ENCODE measurements at places on chromosomes 3 and 15.

- DNase-seq = no peak
These were observed 209.0 kb downstream of the GAP43 start for GRCh38 chr3:115832265-115832664.

GRCh38 chr3:104040896-104041295, 1325.8 kb upstream of the ALCAM start:
- DNase-seq = no peak

- DNase-seq = no peak
These were observed 214.4 kb downstream of the OCA2 start for GRCh38 chr15:27884726-27885125.

DNA sequence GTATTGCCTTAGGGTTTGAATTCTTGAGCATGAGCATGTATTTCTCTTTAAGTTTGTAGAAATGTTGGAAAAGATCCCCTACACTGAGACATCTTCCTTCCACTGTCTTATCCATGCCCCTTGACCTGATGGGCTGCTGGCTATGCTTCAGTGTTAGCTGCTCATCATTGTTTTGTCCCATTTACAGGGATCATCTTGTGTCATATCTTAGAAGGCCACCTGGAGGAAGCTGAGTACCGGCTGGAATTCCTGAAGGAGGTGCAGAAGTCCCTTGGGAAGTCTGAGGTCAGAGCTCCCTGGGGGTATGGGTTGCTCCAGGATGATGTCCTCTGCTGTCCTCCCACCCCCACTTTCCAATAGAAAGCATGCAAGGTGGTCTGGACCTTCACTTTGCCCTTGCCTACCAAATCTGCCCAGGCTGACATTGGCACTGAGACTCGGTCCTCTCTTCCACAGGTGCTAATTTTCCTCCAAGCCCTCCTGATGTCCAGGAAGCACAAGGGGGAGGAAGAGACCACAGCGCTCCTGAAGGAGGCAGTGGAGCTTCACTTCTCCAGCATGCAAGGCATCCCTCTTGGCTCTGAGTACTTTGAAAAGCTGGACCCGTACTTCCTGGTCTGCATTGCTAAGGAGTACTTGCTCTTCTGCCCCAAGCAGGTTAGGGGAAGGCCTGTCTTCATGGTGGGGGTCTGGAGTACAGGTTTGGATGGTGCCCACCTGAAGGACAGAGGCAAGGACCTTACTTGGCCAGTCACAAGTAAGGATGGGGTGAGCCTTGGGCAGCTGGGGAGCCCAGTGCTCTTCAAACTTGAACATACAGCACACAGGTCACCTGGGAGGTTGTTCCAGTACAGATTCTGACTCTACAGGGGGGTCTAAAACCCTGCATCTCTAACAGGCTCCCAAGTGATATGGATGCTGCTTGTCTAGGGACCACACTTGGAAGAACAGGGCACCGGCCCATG, 17.7 kb downstream of the TTC21A start:
- no peak for DNase-seq

GRCh38 chr3:136432685-136433084, 182.5 kb downstream of the PCCB start:
- DNase-seq = no peak

GRCh38 chr3:124887177-124887931, at the start of gene ITGB5:
ITGB5 (minus strand) TSS chr3:124887365; CDS start chr3:124887000, 365 bp downstream.
- peak; percentile 40 for DNase-seq

- no peak for DNase-seq
These were observed 5.1 kb upstream of the CCR1 start for GRCh38 chr3:46213201-46213600.

DNA sequence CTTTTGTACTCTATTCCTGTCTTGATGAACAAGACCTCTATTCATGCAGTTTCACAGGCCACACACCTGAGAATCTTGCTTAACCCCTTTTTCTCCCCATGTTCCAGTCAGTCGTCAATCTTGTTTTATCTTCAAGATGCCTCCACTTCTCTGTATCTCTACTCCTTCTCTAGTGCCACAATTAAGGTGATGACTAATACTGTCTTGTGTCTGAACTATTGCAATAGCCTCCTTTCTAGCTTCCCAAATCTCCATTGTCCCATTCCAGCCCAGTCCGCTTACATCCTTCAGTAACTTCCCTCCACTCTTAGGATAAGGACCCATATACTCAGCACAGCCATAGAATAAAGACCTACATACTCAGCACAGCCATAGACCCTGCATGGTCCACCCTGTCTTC, 24.7 kb downstream of the CHST14 start:
- no peak for DNase-seq

DNA sequence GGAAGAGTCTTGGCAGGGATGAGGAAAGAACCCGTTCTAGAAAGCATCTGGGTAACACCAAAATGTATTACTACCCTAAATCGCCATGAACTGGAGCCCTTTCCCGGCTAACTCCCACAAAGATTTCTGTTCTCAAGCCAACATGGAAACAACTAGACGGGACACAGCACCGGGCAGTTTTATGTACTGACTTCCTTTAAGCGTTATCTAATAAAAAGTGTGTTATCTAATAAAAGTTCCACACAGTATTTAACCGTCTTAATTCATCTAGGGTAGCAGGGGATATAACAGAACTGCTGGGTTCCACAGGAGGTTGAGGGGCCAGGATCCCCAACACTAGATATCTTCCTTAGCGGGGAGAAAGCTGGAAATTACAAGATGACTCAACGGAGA, 347 bp upstream of the C3orf62 start:
- DNase-seq = no peak

DNA sequence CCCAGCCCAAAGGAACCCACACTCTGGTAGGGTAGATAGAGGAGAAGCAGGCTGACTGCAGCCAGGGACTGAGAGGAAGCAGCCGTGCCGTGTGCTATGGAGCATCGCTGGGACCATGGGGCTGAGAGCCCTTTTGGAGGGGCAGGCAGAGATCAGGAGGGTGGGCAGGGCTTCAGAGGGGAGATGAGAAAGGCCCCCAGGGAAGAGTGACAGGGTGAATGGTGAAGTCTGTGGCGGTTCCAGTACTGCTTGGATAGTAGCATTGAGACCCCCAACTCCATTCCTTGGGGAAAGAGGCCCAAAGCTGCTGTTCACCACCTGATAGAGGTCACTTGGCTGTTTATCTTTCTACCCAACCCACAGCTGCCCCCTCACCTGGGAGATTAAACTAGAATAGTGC, 80.0 kb upstream of the MRPS22 start:
- DNase-seq = no peak

DNA sequence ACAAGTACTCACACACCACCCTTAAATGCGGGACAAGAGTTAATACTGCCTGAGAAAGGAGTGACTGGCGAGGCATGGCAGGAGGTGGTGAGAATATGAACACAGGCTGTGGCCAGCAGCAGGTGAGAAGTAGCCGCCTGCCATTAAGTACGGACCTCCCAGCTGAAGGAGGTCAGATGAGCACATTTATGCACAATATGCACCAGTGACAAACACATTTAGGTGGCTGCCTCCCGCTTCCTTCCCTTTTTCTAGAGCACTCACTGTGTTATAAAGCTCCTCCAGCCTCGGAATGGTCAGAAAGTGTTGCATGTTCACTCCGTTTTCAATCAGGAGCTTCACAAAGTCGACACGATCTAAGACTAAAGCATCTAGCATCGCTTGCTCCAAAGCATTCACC, 52.4 kb downstream of the TRPM1 start:
- DNase-seq = no peak

- DNase-seq = no peak
These were observed 139.8 kb downstream of the BBX start for GRCh38 chr3:107662586-107662985.

- DNase-seq = no peak
These were observed 26.6 kb upstream of the PAQR5 start for GRCh38 chr15:69272139-69272538.

DNA sequence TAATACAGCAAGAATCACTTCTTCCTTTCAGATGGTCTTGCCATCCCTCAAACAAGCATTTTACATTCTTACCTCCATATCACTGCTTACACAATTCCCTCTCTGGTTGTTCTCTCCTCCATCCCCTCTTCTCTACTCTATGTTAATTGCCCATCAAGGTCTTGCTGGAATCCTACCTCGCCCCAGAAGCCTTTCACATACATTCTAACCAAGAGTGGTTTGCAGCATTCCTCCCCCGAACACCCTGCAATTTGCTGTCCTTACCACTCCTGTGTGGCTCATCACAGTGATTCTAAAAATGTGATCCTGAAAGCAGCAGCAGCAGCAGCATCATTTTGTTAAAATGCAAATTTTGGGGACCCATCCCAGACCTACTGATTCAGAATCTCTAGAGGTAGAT, 30.6 kb downstream of the TNIK start:
- DNase-seq = no peak

DNA sequence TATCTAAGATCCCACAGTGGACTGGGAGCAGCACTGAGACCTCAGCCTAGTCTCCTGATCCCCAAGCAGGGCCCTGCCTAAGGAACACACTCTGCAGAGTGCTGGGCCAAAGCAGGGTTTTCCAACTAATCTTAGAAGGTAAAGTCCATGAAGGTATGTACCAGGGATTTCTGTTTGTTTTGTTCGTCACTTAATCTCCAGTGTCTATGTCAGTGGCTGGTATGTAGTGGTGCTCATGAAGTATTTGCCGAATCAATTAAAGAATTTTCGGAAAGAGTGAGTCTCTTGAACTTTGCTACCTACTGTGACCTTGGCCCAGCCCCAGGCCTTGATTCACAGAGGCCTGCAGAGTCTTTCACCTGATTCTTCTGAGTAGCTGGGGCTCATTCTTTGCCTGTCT, 1.7 kb downstream of the DUOX1 start:
- DNase-seq = no peak

DNA sequence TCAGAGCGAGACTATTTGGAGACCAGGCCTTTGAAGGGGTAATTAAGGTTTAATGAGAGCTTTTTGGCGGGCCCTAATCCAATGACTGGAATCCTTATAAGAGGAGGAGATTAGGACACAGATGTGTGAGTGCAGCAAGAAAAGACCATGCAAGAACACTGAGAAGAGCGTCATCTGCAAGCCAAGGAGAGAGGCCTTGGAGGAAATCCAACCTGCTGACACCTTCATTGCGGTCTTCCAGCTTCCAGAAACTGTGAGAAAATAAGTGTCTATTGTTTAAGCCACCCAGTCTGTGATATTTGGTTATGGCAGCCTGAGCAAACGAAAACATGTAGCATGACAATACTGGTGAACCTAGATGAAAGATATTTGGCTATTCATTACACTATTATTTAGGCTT, 23.0 kb upstream of the MUSTN1 start:
- no peak for DNase-seq

DNA sequence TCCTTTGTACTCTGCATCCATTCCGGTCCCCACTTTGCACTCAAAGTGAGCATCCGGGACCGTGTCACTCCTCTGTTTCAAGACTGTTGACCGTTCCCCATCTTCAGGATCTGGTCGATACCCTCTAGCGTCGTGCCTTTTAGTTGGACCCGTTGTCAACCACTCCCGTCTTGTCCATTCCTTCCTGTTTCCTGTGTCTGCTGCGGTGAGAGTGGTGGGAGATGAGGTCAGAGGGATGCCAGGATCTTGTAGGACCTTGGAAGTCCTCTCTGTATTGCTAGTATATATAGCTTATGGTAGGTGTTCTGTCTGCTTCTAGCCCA, 624 bp downstream of the BRK1 start:
- peak; percentile 50 for DNase-seq

- DNase-seq = peak; percentile 35
These were observed at the start of gene PAK6 for GRCh38 chr15:40238532-40239403. PAK6 (plus strand) TSS chr15:40239063; CDS start chr15:40264786, 25,723 bp downstream.

DNA sequence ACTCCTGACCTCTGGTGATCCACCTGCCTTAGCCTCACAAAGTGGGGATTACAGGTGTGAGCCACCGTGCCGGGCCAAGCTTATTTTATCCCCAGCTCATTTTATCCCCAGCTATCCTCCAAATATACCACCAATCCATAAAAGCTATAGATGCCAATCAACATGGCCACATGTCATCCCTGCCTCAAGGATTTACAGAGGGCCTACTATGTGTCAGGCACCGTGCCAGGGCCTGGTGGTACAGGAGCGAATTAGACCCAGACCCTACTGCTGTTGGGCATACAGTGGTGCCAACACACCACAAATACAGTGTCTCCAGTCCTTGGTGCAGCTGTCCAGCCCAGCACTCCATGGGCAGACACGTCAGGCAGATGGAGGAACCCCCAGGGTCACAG, 73.4 kb downstream of the SCN5A start:
- DNase-seq = no peak

DNA sequence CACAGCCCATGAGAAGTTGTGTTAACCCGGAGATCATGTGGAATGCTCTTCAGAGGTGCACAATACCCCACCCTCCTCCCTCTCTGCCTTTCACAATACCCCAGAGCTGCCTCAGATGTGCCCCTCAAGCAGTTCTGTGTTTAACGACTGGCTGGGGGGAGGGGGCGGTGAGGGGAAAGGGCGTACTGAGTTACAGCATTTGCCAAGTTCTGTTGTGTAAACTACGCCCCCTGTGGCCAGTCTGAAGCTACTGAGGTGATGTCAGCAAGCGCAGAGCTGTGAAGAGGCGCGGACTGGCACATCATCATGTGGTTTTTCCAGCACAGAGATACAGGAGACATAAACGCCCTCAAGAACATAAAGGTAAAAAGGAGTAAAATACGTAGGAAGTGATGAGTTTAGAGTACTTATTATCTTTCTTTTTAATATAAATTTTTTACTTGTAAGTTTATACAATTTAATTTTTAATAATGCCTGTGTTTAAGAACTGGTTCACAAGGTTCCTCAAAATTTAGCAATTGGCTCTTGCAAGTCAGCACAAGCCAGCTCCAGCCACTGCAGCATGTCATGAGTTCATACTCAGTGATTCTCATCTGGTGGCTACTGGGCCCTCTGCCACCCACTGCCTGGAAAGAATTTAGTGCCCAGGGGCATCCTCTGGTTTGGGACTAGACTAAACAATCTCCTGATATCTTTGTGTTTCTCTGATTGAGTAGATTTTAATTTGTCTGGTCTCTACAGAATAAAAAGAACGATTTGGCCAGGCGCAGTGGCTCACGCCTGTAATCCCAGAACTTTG, 1.7 kb downstream of the EPB42 start:
- DNase-seq = no peak

DNA sequence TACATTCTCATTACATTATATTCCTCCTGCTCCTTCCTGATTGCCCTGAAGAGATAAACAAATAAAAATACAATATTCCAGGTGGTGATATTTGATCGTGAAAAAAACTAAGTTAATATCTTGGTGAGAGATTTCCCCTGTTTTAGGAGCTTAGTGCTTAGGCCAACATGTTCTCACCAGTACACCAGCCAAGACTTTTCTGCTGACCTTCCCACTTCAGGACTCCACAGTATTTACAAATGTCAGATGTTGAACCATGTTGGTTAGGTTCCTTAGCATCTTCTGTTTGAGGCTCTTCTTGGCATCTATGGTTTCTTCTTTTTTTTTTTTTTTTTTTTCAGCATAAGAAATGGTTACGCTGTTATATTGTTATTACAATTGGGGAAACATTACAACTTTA, 247.0 kb downstream of the IL5RA start:
- DNase-seq = no peak

All from NCI-H2029 (cell line).